ENCODE measurements at places on chromosomes 3 and 15.

GRCh38 chr3:44561076-44561475 lies 6.1 kb downstream of the ZKSCAN7 start:
- no peak for DNase-seq

GRCh38 chr3:71001303-71001830 lies 582.2 kb downstream of the FOXP1 start:
- DNase-seq, result no peak

- DNase-seq, result no peak
Observed at GRCh38 chr3:81496407-81497104, 264.9 kb downstream of the GBE1 start.

DNA sequence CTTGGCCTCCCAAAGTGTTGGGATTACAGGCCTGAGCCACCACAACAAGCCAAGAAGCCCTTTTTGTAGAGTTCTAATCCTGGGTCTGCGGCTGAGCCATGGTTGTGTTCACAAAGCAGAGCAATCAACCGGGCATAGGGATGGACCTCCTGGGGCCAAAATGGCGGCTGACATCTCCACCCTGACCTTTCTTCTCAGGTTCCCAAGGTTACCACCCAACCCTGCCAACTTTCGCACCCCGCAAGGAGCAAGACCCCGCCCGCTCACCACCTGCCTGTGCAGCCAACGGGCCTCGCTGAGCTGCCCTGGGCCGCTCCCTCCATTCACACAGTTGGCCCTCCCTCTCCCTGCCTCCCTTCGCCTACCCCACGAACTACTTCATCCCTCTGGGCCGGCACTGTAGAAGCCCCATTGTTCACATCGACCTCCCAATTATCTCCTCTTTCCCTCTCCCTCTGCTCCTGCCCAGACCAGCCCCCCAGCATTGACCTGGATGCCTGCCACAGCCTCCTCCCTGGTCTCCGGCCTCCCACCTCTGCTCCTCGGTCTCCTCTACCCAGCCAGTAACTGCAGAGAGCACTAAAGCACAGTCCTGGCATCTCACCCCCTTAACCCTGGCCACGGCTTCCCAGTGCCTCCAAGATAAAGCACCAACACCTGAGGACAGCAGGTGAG lies 62.0 kb upstream of the TFRC start:
- DNase-seq, result no peak

DNA sequence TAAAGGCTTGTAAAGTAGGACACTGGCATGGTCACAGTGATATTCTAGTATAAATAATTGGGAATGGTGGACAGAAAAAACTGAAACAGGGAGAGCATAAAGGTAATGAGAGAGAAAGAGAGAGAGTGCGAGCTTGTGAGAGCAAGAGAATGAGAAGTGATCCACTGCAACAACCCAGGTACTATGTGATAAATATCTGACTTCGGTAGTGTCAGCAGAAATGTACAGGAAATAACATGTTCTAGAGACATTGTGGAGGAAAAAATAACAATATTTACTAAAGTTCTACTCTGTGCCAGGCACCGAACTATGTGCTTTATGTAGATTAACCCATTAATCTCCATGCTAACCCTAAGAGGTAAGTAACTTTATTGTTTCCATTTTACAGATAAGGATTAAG lies 425.9 kb downstream of the ZBTB20 start:
- DNase-seq, result no peak

DNA sequence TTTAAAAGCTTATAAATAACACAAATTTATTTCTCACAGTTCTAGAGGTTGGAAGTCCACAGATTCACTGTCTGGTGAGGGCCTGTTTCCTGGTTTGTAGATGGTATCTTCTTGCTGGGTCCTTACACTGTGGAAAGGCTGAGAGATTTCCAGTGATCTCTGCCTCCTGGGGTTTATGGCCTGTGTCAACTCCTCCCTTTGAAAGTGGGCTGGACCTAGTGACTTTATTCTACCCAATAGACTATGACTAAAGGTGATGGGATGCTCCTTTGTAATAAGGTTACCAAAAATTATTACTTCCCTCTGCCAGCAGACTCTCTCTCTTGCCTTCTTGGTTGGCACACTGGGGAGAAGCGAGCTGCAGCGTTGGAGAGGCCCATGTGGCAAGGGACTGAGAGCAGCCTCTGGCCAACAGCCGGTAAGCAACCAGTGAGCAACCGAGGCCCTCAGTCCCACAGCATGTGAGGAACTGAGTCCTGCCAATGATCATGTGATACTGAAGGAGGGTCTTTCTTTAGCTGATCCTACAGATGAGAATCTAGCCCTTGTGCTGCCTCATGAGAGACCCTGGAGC lies 14.0 kb upstream of the COPG1 start:
- DNase-seq, result no peak

DNA sequence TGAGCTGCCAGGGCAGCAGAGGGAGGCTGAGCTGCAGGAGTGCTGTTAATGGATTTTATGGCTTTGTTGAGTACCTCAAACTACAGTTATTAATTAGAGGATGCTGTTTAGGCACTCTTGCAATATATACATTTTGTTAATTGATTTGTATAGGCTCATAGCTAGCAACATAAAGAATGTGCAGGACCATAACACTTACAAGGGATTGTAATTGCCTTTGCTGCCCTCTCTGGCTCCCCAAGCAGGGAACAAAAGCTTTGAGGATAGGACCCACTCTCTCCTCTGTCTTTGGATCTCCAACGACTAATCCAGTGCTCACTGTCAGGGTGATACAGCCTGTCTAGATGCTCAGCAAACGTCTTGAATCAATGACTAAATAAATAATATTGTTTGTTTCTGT lies 1.2 kb upstream of the CLSTN2 start:
- no peak for DNase-seq

DNA sequence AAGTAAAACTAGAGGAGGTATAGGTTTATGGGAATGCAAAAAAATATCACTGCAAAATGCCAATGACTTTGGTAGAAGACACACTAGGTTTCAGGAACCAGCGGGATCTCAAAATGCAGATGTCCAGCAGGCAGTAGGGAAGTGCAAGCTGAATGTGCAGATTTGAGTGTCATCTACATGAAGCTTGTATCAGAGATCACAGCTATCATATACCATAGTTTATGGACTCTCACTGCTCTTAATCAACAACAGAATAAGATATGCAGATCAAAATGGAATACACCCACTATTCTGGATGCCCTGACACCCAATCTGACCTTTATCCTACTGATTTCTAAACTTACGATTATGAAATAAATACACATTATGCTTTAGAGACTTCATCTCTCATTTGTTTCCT lies 27.7 kb downstream of the TMCC1 start:
- no peak for DNase-seq

- no peak for DNase-seq
Observed at GRCh38 chr3:124802702-124803101, 72.5 kb downstream of the UMPS start.

DNA sequence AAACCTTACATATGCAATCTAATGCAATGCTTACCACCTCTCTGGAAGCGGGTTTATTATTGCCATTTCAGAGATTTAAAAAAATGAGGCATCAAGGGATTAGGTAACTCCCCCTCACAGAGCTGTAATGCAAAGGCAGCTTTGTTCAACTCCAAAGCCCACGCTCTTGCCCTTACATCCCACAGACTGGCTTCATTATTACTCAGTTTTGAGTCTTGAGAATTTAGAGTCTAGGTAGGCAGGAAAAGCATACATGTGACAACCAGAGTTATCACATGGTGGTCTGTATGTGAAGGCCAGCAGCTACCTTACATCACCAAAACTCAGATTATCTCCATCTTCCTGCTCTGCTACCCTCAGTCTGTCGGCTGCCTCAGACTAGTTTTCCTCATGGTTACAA lies 326.9 kb downstream of the UACA start:
- DNase-seq, result no peak

DNA sequence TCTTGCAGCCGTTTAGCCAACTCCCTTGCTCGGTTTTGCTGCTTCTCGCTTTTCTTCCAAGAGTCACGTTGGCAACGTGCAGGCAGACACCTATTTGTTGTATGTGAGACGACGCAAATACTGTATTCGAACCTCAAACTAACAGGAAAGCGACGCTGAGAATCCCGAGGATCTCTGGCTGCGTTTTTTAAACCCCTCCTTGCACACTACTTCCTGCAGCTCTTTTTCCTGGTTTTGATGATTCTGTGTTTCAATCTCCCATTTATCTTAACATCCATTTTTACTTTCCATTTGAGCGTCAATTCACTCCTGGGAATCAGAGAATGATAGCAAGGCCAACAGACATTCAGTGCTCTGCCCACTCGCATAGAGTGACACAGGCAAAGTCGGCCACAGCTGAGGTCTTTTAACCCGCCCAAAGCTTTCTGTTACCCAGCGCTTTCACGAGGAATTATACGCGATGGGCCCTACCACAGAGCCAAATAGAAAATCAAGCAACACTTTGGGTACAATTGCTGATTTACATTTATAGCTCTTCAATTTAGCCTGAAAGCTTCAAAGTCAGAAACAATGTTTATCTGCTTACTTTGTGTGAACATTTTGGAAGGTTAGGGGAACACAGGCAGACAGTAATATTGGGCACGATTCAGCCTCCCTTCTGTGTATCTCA lies 1.6 kb upstream of the ANXA2 start:
- no peak for DNase-seq

GRCh38 chr15:77564341-77564740 lies 68.4 kb downstream of the LINGO1 start:
- no peak for DNase-seq

All from SW 1271 (cell line).